Cortex of kidney (tissue), 1 donor: ENCODE measurements at places on chromosomes 16 and 17.

- no peak for DNase-seq
Observed at GRCh38 chr17:15262291-15263205, 2.6 kb downstream of the PMP22 start.

DNA sequence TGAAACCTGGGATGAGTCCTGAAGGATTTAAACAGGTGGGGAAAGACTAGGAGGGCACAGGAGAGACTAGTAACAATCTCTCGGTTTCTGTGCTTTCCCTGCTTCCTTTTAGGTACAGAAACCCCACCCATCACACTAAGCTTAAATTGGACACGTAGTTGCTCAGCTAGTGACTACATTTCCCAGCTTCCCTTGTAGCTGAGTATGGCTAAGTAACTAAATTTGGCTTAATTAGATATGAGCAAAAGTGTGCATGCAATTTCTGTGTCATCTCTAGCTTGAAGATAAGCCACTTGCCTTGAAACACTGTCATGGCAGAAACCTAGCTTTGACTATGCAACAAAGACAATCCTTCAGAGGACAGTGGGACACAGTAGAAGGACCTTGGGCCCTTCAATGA lies 36.5 kb downstream of the CACNG1 start:
- no peak for DNase-seq

- no peak for DNase-seq
Observed at GRCh38 chr17:3750926-3751325, 27.2 kb downstream of the HASPIN start.

DNA sequence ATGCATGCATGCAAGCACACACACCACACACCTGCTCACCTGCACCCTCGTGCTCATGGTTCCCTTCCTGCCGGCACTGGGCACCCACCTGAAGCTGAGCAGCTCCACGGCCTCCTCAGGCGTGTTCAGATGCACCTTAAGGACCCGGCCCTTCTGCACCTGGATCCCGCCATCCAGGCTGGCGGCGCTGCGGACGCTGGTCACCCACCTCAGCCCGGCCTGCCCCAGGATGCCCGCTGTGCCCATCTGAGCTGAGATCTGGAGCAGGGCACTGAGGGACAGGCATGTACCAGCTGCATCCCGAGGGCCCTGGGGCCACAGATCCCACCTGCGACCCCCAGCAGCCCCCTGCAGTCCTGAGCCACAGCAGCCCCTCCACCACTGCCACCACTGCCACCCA lies 110.0 kb downstream of the LITAF start:
- no peak for DNase-seq

DNA sequence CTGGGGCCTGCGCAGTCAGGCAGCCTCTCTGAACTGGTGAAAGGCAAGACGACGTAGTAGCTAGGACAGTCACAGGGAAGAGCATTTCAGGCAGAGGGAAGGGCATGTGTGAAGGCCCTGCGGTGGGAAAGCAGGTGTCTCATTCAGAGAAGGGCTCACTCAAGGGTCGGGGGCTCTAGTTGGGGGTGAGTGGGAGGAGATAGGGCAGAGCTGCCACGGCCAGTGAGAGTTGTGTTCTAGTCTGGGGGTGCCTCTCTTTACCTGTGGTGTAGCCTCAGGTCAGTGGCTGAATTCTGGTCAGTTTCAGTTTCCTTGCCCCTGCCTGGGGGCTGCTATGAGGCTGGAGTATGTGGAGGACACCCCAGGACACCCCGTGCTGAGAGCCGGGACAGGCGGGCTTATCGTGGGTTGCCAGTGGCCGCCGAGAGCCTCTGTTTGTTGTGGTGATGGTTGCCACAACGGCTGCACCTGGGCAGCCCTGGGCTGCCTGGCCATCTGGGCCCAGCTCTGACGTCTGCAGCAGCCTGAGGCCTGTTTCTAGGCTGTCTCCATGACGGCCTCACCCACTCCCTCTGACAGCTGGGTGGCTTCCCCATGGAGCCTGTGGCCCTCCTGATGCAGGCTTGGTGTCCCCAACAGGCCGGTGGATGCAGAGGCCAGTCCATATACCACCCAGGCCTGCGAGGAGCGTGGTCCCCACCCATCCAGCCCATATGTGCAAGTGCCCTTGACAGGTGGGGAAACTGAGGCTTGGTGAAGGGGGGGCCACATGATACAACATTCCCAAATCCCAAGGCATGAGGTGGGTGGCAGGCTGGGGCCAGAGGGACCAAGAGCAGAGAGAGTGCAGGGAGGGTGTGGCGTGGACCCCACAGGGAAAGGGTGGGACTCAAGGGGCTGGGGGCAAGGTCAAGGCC lies 10.8 kb downstream of the MAP2K3 start:
- no peak for DNase-seq

GRCh38 chr16:86929057-86929871 lies 350.9 kb downstream of the FOXL1 start:
- no peak for DNase-seq

GRCh38 chr17:64368277-64368676 lies 22.4 kb downstream of the PECAM1 start:
- no peak for DNase-seq

- no peak for DNase-seq
Observed at GRCh38 chr16:57893559-57894389, 77.2 kb downstream of the CNGB1 start.

DNA sequence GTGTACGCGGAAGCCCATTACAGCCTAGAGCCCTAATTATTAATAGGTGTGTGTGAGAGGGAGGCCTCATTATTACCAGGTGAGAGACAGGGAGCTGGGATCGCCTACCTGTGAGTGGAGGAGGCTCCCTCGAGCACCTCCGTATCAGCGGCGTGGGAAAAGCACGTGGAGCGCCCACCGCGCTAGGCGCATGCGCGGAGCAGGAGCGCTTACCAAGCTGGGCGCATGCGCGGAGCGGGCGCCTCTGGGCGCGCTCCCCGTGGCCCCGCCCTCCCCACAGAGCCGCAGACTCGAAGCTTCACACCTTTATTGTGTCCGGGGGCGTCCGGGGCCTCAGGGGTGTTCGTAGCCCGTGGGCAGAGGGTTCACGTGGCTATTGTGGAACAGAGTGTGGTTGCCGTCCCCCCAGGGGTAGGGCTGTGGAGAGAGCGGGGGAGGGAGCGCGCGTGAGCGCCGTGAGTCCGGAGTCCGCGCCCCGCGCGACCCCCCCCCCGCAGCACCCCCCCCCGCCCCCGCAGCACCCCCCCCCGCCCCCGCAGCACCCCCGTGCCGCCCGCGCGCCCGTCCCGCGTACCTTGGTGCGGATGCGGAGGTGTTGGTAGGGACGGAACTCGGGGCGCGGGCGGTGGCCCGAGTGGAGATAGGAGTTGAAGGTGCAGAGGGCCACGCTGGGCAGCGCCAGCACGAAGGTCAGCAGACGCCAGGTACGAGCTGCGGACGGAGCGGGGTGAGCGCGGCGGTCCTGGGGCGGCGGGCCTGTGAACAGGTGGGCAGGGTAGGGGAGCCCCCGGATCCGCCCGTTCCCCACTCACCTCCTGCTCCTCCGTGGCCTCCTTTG lies 500 bp downstream of the COX6A2 start:
- DNase-seq, result no peak

DNA sequence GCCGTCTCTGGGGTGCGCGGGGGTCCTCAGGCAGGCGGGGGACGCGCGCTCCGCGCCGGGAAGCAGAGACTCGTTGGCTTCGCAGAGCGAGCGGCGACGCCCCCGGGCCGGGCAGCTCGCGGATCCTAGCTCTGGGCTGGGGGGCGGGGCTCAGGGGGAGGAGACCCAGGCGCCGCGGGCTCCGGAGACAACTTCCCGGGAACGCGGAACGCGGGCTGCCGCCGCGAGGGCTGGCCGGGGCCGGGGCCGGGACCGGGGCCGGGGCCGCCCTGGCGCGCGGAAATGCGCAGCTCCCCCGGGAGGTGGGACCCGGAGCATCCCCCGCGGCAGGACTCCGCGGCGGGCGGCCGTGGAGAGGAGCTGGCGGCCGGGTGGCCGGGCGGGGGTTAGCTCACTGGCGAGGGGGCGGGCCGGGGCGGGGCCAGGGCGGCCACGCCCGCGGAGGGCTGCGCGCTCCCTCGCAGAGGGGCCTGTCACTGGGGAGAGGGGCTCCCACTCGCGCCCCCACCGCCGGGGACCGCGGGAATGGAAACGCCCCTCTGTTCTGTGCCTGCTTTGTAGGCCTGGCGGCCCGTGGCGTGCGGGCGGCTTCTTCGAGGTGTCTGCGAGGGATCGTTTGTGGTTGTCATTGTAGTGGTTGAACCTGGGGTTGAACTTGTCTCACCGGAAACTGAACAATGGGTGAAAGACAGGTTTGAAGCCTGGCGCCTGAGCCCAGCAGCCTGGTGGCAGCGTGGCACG lies at the start of gene GAS7:
Gene GAS7, minus strand, starts transcription at position 98 of the 741 bp plus-strand sequence.
- no peak for DNase-seq

DNA sequence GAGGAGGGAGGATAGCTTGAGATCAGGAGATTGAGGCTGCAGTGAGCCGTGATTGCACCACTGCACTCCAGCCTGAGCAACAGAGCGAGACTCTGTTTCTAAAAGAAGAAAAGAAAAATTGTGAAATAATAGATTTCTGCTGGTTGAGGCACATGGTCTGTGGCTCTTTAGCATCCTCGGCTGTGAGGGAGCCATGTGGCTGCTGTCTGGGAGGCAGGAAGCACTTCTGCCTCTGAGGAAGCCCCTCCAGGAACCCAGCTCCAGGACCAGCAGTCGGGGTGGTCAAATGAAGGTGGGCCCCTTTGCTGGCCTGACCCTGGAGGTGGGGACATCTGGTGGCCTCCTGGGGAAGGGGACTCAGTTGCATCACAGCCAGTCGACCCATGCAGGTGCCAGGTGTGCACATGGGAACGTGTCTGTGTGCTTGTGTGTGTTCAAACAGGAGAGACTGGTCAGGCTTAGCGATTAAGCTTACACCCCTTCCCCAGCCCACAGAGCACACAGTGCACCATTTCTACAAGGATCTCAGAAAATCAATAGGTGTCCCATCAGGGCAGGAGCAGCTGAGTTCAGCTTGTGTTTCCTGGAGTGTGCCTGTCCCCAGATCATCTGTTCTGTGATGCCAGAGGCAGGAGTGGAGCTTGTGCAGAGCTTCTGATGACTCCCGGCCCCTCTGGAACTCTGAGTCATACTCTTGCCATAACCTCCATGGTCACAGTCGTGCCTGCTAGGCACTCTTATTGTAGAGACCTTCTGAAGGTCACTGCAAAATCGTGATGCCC lies 24.3 kb upstream of the MGAT5B start:
- DNase-seq, result no peak

GRCh38 chr17:16488186-16488967 lies 3.6 kb downstream of the LRRC75A start:
- no peak for DNase-seq

GRCh38 chr16:53358884-53359283 lies 75.4 kb upstream of the RBL2 start:
- no peak for DNase-seq

DNA sequence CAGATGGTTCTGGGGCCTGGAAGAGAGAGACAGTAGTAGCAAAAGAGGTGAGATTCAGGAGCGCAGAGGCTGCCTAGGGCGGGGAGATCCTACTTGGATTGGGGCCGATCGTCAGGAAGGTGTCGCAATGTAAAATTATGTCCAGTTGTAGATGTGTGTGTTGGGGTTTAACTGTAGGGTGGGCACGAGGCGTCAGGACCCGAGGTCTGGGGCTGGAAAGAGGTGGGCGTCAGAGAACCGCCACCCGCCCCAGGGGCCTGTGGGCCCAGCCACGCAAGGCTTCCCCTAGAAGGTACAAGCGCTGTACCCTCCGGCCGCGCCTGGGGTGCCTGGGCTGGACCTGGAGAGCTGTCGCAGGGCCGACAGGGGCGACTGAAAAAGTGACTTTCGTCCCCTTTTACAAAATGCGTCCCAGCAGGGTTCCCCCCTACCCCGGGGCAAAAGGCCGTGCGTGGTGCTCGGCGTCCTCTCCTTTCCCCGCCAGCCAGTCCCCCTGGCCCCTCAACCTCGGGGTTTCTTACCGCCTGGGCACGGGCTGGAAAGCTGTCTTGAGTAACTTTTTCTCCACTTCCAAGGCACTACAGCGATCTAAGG lies 2.8 kb downstream of the IRX3 start:
- no peak for DNase-seq

- DNase-seq, result no peak
Observed at GRCh38 chr16:70653809-70654771, 7.7 kb downstream of the IL34 start.

GRCh38 chr16:55588799-55589198 lies 22.3 kb downstream of the CAPNS2 start:
- DNase-seq, result no peak

DNA sequence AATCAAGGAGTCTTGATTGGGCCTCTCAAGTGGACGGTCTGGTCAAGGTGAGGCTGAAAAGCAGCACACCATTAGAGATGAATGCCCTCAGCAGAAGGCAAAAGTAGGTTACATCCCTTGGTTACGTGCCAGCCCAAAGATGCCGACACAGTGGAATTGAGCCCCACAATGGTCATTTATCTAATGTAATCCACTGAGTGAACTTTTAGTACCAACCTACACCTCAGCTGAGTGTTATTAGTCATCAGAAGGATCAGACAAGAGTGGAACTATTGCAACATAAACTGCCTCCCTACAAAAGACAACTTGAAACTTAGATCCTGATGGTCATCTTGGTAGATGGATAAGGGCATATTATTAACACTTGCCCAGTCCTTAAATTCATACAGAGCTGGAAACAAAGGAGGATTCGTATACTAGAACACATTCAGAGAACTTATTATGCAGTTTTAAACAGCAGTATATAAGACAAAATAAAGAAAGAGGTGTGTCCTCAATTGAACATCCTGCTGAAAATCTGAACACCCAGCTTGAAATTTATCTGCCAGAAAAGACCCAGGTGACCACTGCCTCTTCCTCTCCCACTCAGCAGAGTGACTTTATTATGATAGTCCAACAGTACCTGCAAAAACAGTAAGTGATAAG lies 2.8 kb downstream of the DCUN1D3 start:
- DNase-seq, result no peak

- DNase-seq, result no peak
Observed at GRCh38 chr17:59327121-59327980, 4.1 kb upstream of the YPEL2 start.

- DNase-seq, result no peak
Observed at GRCh38 chr16:55571191-55571897, 4.9 kb downstream of the CAPNS2 start.

GRCh38 chr17:69588827-69589239 lies 174.3 kb downstream of the MAP2K6 start:
- DNase-seq, result no peak

DNA sequence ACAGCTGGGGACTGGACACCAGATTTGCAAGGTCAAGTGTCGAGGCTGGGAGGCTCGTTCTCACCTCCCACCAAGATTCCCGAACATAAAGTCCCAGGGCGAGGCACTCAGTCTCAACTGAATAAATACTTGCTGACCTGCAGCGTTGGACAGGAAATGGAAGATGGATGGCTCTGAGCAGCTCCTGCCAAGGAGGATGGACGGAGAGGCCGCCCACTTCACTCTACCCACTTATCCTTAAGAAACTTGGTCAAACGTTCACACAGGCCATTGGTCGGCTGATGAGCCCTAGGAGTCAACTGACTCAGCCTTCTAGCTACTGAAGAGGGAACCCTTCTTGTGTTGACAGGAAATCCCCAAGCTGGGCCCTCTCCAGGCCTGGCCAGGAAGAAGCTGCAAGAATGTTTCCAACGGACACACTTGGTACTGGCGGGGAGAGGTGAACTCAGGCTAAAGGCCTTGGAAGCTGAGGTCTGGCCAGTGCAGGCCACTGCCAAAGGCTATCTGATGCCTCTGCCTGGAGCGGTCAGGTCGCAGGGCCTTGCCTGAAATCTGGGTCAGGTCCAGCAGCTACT lies 50.0 kb downstream of the VAC14 start:
- DNase-seq, result no peak
